Activated naive CD4-positive, alpha-beta T cell treated with anti-CD3 and anti-CD28 coated beads for 36 hours (primary cell): ENCODE measurements at places on chromosomes 3 and 15. TPM values are rescaled to one million over a fixed set of nuclear protein-coding genes. Genes with fewer than 3 reads are reported as not detected.
A peak's percentile ranks its signal among the peaks of the same experiment; 100 is the strongest.

DNA sequence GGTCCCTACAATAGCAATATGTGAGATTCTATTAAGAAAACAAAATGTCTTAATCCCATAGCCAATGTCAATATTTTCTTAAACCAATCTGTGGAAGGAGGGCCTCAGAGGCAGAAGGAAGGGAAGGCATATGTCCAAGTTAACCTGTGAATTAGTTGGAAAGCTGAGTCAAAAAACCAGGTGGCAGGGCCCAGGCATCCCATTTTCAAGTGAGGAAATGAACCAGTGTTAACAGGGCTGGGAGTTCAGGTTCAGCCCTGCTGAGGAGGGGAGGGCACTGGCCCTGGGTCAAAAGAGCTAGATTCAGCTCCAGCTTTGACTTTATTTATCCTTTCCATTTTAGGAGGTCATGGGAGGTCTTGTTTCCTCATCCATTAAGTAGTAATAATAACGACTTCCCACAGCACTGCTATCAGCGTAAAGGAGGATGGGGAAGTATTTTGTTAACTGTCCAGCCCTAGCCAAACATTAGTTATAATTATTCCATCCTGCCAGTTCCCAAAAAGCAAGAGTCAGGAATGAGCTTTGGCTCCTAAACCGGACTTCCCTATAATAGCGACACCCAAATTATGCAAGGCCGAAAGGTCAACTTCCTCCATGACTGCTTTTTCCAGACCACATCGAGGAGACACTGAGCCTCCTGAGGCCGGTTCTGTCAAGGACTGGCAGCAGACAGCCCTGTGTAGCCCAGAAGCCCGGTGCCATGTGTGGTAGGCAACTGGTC, 3.2 kb downstream of the MASP1 start:
- no peaks in the 10 kb centered on the region for H3K36me3 ChIP-seq
- no peak overlapping the region for H3K4me3 ChIP-seq
- no peak for DNase-seq
- H3K27me3 ChIP-seq = peaks cover 17% of the 10 kb centered on the region

DNA sequence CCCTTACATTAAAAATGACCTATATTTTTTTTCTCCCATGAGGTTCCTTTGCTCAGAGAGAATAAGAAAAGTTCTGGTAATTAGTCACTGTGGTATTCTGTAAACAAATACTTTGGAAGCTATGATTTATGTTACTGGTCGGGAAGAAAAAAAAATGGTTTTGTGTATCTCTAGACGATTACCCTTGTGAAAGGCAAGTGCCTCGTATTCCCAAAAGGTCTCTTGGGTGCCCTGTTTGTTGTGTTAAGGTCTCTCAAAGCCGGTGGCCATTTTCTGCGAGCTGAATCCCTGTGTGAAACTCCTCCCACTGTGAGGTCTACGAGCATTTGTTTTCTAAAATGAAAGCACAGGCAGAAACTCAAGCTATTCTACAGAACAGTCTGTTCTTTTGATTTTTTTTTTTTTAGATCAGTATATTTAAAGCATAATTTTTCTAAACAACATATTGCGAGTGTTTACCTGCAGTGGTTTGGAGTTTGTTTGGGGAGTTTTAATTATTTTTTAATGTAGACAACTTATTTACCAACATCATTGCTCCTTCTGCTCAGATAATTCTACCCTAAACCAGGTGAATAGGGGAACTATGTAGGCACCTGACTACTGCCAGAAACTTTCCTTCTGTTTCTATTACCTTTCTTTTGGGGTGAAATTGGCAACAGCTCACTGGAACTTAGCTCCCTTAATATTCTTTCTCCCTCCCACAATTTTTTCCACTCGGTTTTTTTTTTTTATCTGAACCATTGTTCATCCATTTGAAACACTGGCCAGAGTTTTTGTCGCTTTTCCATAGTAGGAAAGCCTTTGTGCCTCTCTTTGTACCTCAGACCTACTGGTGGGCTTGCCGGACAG, 44.0 kb downstream of the ZBTB38 start:
- peaks cover 72% of the 10 kb centered on the region for H3K4me1 ChIP-seq
- peaks cover 2% of the 10 kb centered on the region for H3K36me3 ChIP-seq
- H3K27ac ChIP-seq = peak overlapping the region; percentile 97
- H3K27me3 ChIP-seq = no peaks in the 10 kb centered on the region

DNA sequence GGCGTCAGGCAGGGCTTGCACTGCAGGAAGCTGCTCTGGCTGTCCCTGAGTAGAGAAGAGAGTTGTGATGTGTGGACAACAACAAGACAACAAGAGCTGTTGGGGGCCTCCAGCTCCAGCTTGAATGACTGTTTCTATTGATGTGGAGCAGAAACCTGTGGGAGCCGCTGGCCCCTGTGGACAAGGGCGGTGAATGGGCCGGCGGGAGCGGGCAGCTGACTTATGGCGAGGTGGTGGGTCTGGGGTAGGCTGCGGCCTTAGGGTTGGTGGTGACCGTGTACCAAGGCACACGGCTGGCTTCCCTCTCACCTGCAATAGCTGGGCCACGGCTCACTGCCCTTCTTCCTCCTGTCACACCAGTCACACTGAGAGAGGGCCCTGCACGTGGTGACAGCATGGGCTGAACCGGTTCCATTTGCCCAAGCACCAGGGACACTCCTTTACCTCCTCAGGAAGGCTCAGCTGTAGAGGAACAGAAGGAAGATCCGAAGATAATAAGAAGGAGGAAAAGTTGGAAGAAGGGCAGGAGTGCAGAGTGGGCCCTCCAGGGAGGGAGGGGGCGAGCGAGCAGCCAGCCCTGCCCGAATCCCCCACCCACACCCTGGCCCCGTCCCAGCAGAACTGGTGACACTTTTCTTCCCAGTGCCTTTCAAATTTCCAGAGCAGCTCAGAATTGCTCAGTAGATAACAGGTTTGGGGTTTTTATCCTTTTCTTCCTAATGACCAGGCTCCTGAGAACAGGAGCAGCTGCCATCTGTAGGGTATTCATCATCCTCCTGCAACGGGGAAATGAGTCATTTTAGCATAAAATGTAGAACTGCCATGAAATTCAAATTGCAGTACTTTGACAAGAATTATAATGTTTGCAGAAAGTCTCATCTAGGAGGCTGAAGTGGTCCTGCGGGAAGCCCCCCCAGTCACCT, 136.9 kb downstream of the TJP1 start:
- H3K27ac ChIP-seq = no peak overlapping the region
- no peaks in the 10 kb centered on the region for H3K4me1 ChIP-seq
- no peaks in the 10 kb centered on the region for H3K36me3 ChIP-seq

GRCh38 chr3:53956586-53956985, 64.9 kb upstream of the SELENOK start:
- no peak for DNase-seq
- no peaks in the 10 kb centered on the region for H3K4me1 ChIP-seq
- H3K4me3 ChIP-seq = no peak overlapping the region
- H3K27ac ChIP-seq = no peak overlapping the region
- H3K27me3 ChIP-seq = peaks cover 11% of the 10 kb centered on the region
- no peaks in the 10 kb centered on the region for H3K36me3 ChIP-seq

DNA sequence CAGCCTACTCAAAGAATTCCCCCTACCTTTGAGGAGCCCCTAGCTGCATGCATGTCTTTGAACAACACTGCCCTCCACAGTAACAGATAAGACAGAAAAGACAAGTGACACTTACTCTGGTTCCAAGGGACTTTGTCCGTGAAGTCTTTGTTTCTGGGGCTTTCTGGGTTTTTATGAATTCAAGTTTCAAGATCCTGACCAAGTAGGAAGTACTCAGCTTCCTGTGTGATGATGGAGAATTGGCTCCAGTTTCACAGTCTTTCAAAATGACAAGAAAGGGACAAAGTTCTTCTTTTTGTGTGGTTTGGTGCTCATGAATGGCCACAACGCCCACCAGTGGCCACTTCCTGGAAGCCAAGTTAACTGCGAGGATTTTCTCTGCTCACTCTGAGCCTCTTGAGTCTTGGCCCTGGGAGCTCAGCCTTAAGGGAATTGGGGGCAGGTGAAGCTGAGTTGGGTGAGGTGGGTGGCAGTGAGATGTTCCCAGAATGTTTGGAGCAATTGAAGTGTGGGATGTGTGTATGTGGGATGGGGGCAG, at the start of gene CCR1:
Gene CCR1, minus strand, starts transcription at position 147 of the 538 bp plus-strand sequence. CDS start 4,000 bp downstream, outside the sequence.
- H3K27me3 ChIP-seq = peaks cover 2% of the 10 kb centered on the region
- H3K4me3 ChIP-seq = no peak within 1 kb of the TSS
- peaks cover 15% of the 10 kb centered on the region for H3K4me1 ChIP-seq
- no peak within 1 kb of the TSS for H3K27ac ChIP-seq
- H3K36me3 ChIP-seq = no peaks in the 10 kb centered on the region
- peak; percentile 67 for DNase-seq

DNA sequence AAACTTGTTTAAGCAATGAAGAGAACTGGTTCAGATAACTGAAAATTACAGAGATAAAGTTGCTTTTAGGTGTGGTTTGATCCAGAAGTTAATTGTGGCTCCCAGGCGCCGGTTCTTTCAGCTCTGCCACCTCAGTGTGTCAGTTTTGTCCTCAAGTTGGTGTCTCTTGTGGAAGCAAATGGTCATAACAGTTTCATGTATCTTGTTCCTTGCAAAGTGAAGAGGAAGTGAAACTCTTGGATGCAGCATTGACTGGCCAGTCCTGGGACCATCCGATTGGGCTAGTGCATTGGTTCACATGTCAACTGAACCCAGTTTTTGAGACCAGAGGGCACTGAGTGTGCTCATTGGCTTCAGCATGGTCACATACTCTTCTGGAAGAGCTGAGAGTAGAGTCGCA, 181.4 kb upstream of the GRM7 start:
- no peak for DNase-seq
- H3K36me3 ChIP-seq = no peaks in the 10 kb centered on the region
- no peaks in the 10 kb centered on the region for H3K4me1 ChIP-seq
- no peak overlapping the region for H3K4me3 ChIP-seq
- H3K27me3 ChIP-seq = no peaks in the 10 kb centered on the region

ANKUB1 gene
- not detected for total RNA-seq

LSMEM2 gene
- total RNA-seq = not detected

ISL2 gene
- not detected for total RNA-seq

GP5 gene
- total RNA-seq = 0.64 TPM

DUOXA2 gene
- not detected for total RNA-seq
